CD14-positive monocyte (primary cell): ENCODE measurements at places on chromosomes 5 and 9.

DNA sequence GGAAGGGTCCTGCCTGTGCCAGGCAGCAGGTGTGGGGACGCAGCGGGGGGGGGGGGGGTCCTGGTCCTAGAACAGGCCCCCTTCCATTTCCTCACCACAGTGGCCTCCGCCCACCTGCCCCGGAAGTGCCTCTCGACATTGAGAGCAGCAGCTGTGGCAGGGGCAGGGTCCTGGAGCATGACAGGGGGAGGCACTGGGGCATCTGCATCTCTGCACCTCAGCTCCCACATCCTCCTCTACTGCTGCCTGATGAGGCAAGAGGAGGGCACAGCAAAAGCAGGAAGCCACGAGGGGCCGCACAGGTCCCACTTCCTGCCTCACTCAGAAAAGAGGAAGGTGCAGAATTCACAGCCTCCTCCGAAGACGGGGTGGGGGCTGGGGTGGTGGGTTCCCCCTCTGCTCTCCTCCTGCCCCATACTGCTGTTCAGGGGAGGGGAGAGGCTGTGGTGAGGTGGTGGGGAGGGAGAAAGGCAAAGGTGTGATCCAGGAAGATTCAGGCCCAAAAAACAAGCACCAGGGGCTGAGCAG, 14.8 kb downstream of the AKNA start:
- peak; percentile 93 for DNase-seq

DNA sequence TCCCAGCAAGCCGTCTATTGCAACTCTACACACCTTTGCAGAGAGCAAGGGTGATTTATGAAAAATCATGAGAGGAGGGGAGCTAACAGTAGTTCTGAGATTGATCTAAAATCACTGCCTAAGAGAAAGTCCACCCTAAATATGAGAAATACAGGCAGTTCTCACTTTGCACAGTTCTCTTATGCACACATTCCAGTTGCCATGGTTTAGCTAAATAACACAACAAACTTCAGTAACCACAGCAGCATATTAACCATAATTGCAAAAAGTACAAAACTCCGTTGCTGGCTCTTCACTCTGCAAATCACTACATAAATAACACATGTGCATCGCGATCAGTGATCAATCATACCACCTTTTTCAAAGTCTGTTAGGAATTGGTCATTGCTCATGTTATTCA, 31.1 kb downstream of the PGGT1B start:
- DNase-seq: no peak

DNA sequence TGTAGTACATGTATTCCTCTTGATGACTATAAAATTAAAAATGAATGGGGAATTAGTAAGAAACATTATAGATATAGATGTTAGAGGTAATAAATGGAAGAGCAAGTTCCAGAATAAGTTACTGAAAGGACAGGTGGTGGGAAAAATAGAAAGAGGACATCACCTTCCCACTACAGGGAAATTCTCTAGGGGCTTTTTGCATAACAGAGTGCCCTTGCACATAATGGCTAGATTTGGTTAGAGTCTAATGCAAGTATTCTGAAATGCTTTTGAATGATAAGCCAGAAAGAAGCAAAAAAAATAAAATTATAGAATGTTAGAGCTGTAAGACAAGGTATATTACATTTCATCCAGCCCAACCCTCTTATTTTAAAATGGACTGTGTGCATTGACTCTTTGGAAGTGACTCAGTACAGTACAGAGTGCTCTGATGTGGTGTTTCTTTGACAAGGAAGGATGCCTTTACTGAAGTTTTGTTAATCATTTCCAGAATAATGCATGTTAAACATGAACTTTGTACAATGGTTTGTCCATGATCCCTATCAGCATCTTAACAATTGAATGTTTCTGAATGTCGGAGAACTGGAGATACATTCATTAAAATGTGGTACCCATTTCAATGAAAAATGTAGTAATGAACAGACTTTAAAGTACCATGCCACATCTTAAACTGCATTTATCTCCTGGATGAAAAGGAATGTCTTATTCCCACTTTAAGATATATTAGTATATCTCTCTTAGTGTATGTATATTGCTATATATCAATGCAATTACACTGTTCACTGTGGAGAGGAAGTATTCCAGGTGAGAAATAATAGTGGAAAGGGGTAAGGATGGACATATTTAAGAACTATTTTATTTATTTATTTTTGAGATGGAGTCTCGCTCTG, 391.1 kb downstream of the ADGRV1 start:
- DNase-seq: no peak

- DNase-seq: no peak
These were observed at the start of gene C5orf46 for GRCh38 chr5:147906326-147907095. Gene C5orf46, minus strand, starts transcription at chr5:147906538. Its CDS starts 37 bp downstream, at chr5:147906501.

DNA sequence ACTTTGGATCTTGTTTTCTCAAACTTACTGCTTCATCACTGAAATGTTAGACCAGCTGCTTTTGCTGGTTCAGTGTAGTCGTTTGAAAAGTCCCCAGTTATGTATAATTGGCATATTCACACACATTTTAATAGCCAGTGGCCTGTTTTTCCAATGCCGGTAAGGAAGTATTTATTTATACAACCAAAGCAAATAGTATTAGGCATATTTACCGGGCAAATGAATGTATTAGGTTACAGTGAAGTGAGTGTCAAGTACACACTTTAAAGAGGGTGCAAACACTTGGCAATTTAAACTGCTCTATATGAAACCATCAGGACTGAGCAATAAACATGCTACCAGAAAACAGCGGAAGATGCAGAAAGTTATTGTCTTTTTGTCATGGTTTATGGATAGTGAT, 242.9 kb downstream of the MCTP1 start:
- no peak for DNase-seq

DNA sequence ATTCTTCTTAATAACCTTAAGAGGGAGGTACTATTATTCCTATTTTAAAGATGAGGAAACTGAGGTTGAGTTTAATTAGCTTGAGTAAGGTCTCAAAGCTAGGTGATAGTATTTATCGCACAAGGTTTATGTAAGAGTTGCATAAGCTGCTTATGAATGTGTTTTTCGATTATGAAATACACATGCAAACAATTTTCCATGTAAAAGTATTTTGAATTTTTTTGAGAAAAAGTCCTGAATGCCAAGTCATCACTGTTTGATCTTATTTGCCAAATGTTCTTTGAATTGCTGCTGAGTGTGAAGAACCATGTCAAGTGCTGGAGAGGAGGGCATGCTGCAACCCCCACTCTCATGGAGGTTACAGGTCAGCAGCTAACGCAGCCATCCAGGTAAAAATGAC, 174.4 kb downstream of the CARTPT start:
- DNase-seq: no peak

DNA sequence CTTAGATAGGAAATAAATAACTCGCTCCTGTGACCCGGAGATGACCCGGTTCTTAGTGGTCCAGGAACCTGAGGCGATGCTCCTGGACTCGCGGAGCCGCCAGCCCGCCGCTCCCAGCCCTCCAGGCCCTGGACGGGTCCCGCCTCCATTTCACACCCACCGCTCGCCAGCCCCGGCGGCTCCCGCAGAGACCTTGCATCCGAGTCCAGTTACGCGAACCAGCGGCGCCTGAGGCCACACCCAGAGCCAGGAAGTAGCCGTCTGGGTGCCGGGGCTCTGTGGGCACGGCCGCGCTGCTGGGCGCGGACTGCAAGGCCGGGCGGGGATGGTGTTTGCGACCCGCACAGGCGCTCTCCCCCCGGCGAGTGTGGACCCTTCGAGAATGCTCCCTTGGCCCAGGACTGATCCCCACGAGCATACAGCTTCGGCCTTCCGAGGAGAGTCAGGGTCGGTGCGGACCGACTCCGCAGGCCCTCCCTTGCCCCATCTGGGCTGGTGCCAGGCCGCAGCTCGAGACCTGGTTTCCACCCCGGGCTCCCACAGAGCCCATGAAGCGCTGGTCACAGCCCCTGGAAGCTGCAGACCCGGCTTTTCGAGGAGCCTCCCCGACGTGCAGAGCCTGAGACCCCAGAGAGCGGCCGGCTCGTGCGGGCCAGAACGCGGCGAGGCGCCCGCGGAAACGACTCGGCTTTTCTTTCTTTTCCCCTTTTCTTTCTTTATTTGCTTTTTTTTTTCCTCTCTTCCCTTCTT, 5.2 kb upstream of the BARX1 start:
- peak; percentile 24 for DNase-seq

GRCh38 chr5:145937432-145938250, 1.3 kb downstream of the SH3RF2 start:
- DNase-seq: no peak

- peak; percentile 69 for DNase-seq
These were observed 53.0 kb downstream of the NUP214 start for GRCh38 chr9:131178382-131178781.

- no peak for DNase-seq
These were observed 46.2 kb downstream of the TENT4A start for GRCh38 chr5:6759401-6759800.

GRCh38 chr9:18579536-18579935, 105.6 kb downstream of the ADAMTSL1 start:
- DNase-seq: no peak

GRCh38 chr9:106758911-106759310, 104.1 kb upstream of the ZNF462 start:
- DNase-seq: no peak

DNA sequence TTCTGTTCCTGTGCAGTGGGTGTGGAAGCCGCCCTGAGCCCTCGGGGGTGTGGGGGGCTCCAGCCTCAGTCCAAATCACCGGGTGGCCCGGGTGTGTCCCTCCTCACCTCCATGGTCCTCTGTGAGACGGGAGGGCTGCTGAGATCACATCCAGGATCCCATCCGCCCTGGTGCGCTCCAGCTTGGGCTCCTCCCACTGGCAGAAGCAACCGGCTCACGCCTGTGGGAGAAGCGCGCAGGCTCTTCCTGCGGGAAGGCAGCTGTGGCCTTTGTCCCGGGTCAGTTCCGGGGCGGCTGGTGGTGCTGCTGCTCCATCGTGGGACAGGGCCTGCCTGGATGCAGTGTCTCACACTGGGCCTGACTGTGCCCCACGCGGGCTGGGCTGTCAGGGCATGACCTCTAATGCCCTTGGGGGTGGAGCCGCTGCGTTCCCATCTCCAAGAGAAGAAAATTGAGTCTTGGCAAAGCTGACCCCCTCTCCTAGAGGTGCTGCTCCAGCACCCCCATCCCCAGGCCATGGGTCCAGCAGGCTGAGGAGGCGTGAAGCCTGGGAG, 18.5 kb downstream of the OLFM1 start:
- no peak for DNase-seq

DNA sequence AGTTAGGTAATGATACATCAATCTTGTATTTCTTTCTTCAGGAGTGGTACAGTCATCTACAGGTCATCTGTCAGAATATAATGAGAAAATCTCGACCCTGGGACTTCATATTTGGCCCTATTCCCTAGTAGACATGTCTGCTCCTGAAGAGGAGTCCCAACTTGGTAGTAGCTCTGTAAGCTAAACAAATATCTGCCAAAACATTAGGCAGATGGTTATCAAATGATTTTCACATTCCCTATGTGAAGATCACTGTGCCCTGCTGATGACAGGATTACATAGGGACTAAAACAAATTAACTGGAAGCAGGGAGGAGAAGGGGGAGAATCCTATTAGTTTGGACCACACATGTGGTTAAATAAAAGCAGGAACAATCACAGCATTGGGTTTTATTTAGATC, 138.6 kb upstream of the NFIB start:
- DNase-seq: no peak

DNA sequence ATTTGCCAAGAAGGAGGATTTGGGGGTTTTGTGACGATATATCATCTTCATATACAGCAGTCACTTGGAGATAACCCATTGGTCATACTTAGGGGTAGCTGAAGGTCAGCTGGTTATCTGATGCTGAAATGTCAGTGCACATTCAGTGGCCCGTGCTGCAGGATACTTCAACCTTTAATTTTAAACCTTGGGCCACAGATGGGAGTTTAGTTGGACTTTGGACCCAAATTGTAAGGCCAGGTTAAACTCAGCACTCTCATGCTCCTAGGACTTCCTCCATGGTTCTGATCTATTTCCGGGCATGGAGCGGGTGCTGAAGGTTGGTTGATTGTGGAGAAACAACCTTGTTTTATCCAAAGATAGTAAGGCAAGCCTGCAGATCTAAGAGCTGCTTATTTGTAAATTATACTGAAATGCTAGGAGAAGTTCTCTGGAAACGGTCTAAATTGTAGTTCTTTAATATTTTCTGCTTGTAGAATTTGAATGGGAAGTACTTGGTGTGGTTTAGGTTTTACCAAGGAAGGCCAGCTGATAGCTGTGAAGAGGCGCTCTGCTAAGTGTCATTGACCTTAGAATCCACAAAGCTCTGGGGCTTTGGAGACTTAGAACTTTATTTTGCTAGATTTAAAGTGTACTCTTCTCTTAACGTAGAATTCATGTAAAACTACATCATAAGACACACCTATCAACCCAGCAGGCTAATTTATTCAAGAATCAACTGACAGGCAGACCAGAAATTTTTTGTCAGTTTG, 38.6 kb downstream of the SLC44A1 start:
- DNase-seq: no peak

DNA sequence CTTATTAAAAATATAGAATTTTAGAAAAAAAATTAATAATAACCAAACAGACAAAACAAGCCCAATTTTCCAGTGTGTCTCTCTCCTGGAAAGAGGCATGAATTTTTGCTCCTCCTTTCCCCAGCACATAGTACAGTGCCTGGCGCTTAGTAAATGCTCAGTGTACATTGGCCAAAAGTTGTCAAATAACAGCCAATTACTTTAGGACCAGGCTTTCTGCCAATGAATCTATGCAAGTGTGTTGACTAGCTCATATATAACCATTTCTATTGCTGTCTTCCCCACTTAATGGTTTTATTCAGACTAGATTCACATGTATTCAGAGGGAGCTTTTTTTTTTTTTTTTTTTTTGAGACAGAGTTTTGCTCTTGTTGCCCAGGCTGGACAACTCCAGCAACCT, 120.1 kb upstream of the CD180 start:
- no peak for DNase-seq

DNA sequence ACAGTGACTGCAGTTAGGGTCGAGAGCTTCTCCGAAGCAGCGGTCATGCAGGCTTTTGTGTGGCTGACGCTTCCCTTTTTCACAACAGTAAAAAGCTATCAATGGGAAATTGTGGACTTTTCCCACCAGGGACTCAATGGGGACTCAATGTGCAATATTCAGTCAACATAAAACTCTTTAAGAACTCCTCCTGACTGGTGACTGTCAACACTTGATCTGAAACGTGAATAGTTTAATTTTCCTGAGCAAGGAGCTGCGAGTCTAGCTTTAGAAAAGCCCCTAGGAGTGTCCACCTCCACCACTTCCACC, 28.7 kb downstream of the EXOC3 start:
- DNase-seq: no peak

DNA sequence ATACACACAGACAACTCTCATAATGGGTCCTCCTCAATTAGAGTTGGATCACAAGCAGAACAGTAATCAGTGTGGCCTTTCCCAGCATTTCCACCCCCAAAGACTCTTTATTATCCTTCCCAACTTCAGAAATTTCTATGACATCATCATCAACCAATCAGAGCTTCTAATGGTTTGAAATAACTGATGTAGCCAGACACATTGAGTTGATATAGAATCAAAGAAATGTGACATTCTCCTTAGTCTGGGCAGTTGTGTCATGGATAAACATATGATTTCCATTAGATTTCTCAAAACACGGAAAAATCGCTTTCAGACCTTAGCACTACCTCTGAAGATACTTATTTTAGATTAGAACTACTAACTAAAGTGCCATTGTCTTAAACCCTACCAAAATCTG, 75.7 kb upstream of the NFIB start:
- DNase-seq: no peak
